Kidney epithelial cell (primary cell): ENCODE measurements at places on chromosomes 11 and 22.

DNA sequence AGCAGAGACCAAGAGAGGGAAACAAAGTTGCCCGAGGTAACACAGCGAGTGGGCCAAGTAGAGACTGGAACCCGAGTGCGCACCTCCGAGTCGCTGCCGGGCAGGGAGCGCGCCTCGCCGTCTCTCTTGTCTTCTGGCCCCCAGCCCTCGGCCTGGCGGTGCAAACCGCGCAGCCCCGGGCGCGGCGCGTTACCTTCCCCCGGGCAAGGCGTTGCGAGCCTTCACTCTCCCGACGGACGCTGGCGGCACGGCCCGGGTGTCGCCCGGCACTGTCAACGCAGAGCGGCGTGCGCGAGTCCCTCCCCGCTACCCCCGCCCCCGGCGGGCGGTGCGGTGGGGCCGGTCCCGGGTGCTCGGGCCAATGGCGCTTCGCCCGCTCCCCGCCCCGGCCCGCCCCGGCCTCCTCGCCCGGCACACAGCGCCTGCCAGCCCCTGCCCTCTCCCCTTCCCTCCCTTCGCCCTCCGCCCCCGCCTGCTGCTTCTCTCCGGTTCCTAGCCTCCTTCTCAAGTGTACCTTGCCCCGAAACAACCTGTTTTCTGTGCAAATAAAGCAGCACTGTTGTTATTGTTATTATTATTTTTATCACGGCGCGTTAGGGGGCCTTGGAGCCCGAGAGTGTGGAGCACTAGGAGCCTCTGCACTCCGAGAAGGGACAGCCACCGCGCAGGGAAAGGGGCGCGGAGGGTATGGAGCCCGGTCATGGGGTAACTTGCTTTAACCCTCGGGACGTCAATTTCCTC, at the start of gene SYTL2:
SYTL2 (minus strand) TSS at position 271 of the 741 bp plus-strand sequence. CDS start 53,416 bp downstream, outside the sequence.
- DNase-seq: no peak

DNA sequence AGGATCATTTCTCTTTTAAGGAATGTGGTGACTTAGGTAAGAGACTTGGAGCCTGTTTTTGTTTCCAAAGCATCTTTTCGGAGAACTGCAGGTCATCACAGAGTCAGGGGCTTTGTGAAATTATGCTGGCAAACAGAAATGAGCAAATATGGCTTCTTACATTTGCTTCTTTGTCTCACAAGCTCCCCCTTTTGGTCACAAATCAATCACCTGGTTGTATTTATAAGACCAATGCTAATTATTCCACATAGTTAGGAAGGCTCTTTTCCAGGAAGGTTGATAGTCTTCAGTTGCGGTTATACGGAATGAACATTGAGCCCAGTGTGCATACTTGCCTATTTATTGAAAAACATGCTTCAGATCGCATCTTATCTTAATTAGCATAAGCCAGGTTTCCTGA, 34.6 kb upstream of the CEP126 start:
- peak; percentile 51 for DNase-seq

- DNase-seq: no peak
These were observed 3.7 kb upstream of the GAL start for GRCh38 chr11:68680541-68681231.

GRCh38 chr11:129787532-129788155, 28.0 kb upstream of the TMEM45B start:
- no peak for DNase-seq
